ENCODE measurements at places on chromosomes 2 and 18. TPM values are rescaled to one million over a fixed set of nuclear protein-coding genes. Genes with fewer than 3 reads are reported as not detected.

Gene TTN
- not detected for total RNA-seq

Gene FLACC1
- total RNA-seq = 0.75 TPM

Gene KCNIP3
- 3.5 TPM for total RNA-seq

Gene CFC1
- total RNA-seq = not detected

Gene SERPINB4
- total RNA-seq = not detected

Gene LIMS1
- total RNA-seq = 61.6 TPM

Gene CCDC85A
- total RNA-seq = not detected

Gene TMEM198
- total RNA-seq = 5.8 TPM

Gene DSG4
- total RNA-seq = not detected

Gene GKN2
- total RNA-seq = not detected

Gene CD302
- 1.5 TPM for total RNA-seq

Gene CROCC2
- total RNA-seq = not detected

Gene KATNAL2
- 9.4 TPM for total RNA-seq

Gene ABHD1
- total RNA-seq = not detected

Gene TMEM247
- total RNA-seq = not detected
